ENCODE measurements at places on chromosomes 6 and 20.
A peak's percentile ranks its signal among the peaks of the same experiment; 100 is the strongest.

GRCh38 chr6:6635291-6635690, 46.8 kb downstream of the LY86 start:
- no peak for DNase-seq

- DNase-seq = peak; percentile 15
These were observed 26.5 kb upstream of the MYCT1 start for GRCh38 chr6:152671171-152671570.

DNA sequence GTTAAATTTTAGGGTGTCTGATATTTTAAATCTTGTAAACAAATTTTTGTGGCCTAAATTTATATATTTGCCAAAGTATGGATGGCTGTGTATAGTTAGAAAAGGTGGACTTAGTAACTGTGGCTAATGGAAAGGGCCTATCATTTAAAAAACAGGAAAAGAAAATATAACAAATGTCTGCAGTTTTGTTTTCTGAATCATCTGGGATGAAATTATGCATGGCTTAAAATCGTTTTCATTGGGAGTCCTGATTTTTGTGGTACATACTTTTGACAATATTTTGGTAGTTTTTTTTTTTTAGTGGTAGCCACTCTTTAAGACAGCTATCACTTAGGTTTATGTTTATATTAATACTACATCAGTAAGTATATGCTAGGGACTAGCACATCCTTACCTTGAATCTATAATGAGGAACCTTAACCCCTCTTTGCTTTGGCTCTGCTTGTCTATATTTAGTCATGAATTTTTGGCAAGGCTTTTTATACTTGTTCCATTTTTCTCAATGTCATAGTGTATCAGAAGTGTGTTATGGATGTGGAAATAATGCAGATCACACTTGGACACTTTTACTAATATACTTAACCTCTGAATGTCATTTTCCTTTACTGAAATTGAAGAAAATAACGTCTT, 5.6 kb downstream of the ARID1B start:
- no peak for DNase-seq

GRCh38 chr6:72969666-72970065, 255.6 kb downstream of the KHDC1L start:
- no peak for DNase-seq

- DNase-seq = no peak
These were observed 292.4 kb upstream of the CHD6 start for GRCh38 chr20:41910558-41910957.

- DNase-seq = peak; percentile 67
These were observed 33.2 kb upstream of the TASP1 start for GRCh38 chr20:13671916-13672378.

DNA sequence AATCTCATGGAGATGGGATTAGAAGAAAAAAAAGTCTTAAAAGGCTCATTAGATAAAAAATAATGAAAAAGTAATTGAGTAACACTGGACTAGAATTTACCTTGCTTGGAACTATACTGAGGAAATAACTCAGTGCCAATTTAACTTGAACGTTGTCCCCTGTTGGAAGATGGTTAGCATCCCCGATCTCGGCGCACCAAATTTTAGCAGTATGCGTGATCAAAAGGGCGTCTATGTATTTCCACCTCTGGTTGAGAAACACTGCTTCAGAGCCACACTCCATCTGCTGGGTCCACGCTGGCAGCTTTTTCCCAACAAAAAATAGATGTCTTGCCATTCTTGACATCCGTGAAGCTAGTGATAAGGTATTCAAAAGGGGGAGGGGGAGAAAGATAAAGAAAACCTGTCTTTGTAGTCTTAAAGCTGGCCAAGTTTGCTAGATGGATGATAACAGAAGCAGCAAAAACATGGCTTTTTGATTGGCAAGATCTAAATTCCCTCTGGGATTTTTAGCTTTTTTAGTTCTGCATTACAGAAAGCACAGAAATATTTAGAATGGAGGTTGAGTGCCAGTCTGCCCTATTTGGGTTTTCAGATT, 6.4 kb downstream of the HINT3 start:
- DNase-seq = no peak

DNA sequence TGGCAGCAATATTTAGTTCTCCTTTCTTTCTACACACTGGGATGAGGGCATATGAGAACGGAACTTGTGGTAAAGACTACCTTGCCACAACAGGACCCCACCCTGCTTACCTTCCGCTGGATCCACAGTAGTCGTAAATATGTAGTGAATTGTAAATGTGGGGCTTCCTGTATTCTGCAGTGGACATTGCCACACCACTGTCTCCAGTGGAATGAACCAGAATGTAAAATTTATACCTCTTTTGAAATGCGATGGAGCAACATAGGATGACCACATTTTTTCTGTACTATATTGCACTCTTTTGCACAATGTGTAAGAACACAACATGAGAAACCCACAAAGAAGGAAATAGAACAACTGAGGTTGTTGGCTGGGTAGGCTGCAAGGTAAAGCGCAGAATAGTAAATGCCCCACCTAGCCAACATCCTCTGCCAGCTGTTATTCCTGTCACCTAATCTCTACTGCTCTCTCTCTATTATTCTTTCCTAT, 16.1 kb upstream of the RIPOR2 start:
- DNase-seq = no peak

- DNase-seq = peak; percentile 17
These were observed 110.0 kb downstream of the QRSL1 start for GRCh38 chr6:106739387-106739786.

DNA sequence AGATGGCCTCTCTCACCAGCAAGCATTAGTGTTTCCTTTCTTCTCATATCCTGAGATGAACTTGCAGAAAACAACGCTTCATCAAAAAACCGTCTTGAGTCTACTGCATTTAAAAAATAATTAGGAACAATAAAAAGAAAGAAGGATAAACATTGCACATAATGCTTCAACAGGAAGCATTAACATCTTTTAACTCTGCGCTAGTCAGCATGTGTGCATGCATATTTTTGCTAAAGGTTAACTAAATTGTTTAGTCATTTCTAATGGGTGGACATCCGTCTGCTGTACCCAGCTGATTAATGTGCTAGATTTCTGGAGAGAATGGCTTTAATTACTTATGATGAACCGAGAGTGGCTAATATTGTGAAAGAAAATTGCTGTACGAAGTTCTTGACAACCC, 349.3 kb downstream of the SOX4 start:
- DNase-seq = peak; percentile 63

GRCh38 chr6:25883536-25883935, 9.5 kb upstream of the SLC17A3 start:
- DNase-seq = peak; percentile 11

- DNase-seq = no peak
These were observed 32.6 kb upstream of the GRM4 start for GRCh38 chr6:34178357-34179105.

- DNase-seq = peak; percentile 90
These were observed 11.2 kb upstream of the PSMG4 start for GRCh38 chr6:3247255-3248146.

DNA sequence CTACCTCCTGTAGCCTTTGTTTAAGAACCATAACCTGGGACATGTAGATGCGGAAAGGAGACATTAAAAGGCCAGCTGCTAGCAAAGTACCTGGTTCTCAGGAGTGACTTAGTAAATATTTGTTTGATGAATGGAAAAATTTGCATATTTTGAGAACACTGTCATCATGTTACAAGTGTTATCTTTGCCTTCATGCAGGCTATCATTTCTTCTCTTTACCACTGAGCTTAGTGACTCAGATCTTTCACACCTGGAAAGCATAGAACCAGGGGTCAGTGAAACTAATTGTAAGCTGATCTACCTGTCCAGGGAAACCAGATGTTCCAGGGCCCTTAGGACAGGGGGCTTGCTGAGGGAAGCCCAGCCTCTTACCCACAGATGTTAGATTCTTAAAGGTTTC, 5.4 kb downstream of the ZFP57 start:
- DNase-seq = no peak

- DNase-seq = peak; percentile 55
These were observed 4.3 kb downstream of the MTCL3 start for GRCh38 chr6:127514773-127515227.

- no peak for DNase-seq
These were observed 504.0 kb upstream of the PTCHD4 start for GRCh38 chr6:48615041-48615440.

GRCh38 chr6:41288030-41288753, 1.7 kb upstream of the TREM1 start:
- DNase-seq = no peak

GRCh38 chr6:17032988-17033634, 68.7 kb upstream of the STMND1 start:
- peak; percentile 92 for DNase-seq

GRCh38 chr20:49515586-49515985, 33.1 kb upstream of the KCNB1 start:
- DNase-seq = no peak

DNA sequence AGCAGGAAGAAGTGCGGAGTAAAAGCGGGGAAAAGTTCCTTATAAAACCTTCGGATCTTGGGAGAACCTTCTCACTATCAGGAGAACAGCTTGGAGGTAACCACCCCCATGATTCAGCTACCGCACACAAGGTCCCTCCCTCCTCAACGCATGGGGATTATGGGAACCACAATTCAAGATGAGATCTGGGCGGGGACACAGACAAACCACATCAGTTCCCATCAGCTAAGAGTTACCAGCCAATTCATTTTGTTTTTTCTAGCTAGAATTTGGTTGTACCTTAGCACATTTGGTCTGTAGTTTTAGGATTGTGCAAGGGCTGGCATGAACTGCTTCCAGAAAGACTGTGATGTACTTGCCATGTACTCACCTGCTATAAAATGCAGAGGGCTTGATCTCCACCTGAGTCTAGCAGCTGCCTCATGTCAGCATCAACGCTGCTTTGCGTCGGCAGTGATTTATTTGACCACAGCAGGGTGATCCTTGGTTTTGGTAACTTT, 94.7 kb upstream of the SLC2A12 start:
- DNase-seq = no peak

GRCh38 chr20:48656661-48657211, 171.1 kb downstream of the PREX1 start:
- no peak for DNase-seq

DNA sequence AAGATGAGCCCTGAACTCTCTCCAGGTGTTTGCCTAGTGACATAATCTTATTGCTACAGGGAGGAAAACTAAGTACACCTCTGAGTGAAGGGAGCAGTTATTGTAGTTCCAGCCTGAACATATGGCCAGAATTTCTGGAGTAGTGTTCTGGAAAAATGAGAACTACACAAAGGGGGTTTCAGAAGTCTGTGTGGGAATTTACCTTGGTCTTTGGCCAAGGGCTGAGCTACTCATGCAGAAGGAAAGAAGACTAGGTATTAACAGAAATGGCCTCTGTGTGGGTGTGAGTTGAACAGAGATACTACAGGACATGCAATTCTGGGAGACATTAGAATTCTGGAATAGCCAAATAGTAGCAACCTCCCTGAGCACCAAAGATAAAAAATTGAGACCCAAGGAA, 1009.7 kb upstream of the GJE1 start:
- DNase-seq = no peak

DNA sequence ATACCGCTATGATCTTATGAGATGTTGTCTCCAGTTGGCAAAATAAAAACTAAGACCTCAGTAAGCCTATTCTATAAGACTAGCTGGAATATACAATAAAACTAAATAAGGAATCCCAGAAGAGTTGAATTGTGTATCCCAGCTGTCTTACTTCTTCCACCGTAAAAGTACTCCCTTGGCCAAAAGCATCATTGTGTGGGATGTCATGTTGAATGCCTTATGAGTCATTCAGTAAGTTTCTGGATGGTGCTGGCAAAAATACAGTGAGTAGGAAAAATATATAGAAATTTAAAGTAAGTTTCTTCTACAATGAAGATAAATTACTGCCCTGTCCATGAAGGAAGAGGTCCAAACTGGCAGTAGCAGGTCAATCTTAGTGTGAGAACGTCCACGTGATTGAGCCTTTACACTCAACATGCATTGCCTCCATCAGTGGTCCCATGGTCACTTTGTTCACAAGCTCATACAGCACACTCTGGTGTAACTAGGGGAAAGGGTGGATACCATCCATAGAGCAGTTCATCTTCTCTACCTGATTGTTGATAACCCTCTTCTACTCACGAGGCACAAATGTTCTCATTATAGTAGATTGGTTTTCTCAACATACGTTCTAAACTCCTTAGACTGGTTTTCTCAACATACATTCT, 13.7 kb upstream of the ZNF318 start:
- peak; percentile 46 for DNase-seq

GRCh38 chr6:9532621-9533557, 882.0 kb downstream of the TFAP2A start:
- peak; percentile 45 for DNase-seq

DNA sequence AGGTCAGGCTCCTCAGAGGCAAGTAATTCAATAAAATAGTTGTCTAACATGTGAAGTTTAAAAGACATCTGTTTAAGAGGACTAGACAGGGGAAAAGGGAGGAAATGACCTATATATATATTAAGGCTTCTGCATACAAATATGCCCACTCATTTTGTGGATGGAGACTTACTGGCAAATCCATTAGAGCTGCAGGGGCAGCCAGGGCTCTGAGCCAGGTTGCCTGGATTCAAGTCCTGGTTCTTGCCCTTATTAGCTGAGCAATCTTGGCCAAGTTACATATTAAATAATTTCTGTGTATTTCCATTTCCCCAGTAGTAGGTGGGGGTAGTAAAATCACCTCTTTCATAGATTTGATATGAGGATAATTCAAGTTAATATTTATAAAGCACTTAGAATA, 287.0 kb upstream of the RIMS1 start:
- DNase-seq = no peak

GRCh38 chr6:118017301-118017848, 110.3 kb downstream of the SLC35F1 start:
- DNase-seq = no peak

DNA sequence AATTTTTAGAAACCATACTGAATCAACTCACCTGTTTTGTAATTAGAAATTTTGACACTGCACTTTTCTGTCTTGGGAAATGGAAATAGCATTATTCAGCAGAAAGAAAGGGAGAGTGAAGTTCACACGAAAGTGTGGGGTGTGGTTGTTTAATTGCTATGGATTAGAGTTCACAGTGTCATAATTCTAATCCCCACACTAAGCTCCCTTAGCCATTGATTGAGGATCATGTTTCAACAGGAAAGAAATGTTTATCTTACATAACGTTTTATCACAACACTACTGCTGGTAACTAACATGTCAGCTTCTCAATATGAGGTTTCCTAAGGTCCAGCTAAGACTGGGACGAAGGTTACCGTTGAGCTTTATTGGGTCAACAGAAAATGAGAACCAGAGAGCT, 31.4 kb upstream of the GSTA5 start:
- DNase-seq = no peak

DNA sequence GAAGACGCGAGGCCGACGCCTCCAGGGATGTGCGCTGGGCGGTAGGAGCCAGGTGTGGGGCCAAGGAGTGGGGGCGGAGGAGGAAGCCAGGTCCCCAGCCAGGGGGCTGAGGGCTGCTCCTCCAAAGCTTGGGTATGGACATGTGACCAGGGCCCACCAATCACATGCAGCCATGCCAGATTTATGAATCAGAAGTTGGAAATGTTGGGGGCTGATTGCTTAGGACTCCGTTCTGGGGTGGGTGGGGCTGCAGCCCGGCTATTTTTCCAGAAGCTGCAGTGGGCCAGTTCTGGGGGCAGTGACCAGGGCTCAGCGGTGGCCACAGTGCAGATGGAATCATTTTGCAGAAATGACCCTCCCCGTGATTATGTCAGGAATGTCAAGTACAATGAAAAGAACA, 96.0 kb downstream of the CEBPB start:
- DNase-seq = peak; percentile 90

GRCh38 chr6:70285201-70285600, 17.7 kb downstream of the COL9A1 start:
- no peak for DNase-seq

- DNase-seq = peak; percentile 54
These were observed 38.5 kb downstream of the SNRNP48 start for GRCh38 chr6:7628479-7628878.

Data from AG10803 (cell line).